Chondrocyte (in vitro differentiated cells): ENCODE measurements at places on chromosomes 5 and 9. TPM values are rescaled to one million over a fixed set of nuclear protein-coding genes. Genes with fewer than 3 reads are reported as not detected.

DNA sequence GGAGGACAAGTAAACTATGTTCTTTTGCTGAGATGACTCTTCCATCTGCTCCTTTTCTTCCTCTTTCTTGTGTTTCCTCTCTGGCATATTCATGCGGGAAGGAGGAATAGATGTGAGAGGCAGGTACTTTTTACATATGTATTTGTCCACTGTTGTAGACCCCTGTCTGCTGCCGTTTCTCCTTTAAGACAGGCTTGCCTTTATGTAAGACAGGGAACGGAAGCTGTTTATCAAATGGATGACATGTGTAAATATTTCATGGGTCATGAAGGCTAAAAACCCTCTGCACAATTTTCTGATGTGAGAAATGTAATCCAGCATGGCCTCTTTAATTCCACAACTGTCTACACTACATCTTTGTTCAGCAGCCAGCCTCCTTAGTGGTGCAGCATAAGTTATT, 1525.5 kb upstream of the NUDT12 start:
- DNase-seq, result no peak
- H3K27me3 ChIP-seq, result no peaks in the 10 kb centered on the region
- no peak overlapping the region for H3K4me3 ChIP-seq
- H3K4me1 ChIP-seq, result no peaks in the 10 kb centered on the region
- H3K36me3 ChIP-seq, result peaks cover 11% of the 10 kb centered on the region
- H3K27ac ChIP-seq, result no peak overlapping the region

GRCh38 chr9:4333231-4333740, 33.4 kb upstream of the GLIS3 start:
- H3K36me3 ChIP-seq, result no peaks in the 10 kb centered on the region
- H3K4me3 ChIP-seq, result no peak overlapping the region
- H3K27me3 ChIP-seq, result no peaks in the 10 kb centered on the region
- no peak for DNase-seq
- H3K27ac ChIP-seq, result no peak overlapping the region

The CCNO gene
- 1.7 to 2.0 TPM in 2 of 3 replicates, not detected in the other for total RNA-seq

The PCDHB13 gene
- total RNA-seq, result 2.4 to 2.9 TPM (median 2.9 TPM) in 3 replicates

The DYNC2I2 gene
- 23.4 to 41.0 TPM (median 24.0 TPM) in 3 replicates for total RNA-seq

DNA sequence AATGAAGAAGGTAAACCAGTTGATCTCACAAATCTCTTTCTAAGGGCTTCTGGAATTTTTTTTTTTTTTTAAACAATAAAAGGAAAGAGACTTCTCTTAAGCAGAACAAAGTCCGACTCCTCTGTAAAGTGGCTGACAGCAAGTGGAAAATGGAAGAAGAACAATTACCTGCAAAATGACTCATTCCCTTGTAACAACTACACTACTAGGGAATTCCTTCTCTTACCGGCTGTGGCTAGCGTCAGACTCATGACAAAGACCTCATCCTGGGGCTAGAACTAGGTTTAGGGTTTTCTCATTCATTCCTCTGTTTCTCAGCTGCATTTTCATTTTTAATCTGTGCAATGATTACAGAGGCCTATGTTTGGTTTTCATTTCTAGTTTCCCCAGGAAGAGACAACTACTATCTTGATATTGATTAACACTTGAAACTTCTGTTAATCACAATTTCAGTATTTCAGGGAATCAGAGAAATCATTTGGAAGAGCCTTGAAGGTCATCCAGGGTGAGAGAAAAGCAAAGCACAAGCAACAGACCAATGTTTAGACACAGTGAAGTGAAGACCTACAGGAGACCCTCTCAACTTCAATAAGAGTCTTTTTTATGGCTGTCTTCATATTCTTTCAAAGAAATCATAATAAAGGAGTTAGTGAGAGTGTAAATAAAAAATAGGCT, 437.9 kb downstream of the RAB3C start:
- no peak overlapping the region for H3K4me3 ChIP-seq
- no peak for DNase-seq
- H3K27ac ChIP-seq, result no peak overlapping the region
- peaks cover 27% of the 10 kb centered on the region for H3K4me1 ChIP-seq
- H3K27me3 ChIP-seq, result no peaks in the 10 kb centered on the region
